H7 (cell line): ENCODE measurements at places on chromosomes 13 and 19.

GRCh38 chr13:106104281-106104901 lies 431.1 kb downstream of the EFNB2 start:
- DNase-seq = no peak

DNA sequence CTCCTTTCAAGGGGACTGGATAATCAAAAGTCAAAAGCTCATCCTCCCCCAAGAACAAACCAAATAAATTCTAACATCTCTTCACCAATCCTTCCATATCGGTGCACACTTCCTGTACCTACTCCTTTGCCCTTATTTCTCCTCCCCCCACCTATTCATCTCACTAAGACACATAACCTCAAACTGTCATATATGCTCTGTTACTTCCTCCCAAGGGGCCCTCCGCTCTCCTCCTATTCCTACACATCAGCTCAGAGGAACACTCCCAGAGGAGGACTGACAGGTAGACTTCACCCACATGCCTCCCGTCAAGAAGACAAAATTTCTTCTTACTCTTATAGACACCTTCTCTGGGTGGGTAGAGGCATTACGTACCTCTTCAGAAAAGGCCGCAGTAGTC lies 48.1 kb downstream of the ZNF93 start:
- no peak for DNase-seq

GRCh38 chr13:21031594-21032275 lies 29.7 kb downstream of the LATS2 start:
- DNase-seq = no peak

DNA sequence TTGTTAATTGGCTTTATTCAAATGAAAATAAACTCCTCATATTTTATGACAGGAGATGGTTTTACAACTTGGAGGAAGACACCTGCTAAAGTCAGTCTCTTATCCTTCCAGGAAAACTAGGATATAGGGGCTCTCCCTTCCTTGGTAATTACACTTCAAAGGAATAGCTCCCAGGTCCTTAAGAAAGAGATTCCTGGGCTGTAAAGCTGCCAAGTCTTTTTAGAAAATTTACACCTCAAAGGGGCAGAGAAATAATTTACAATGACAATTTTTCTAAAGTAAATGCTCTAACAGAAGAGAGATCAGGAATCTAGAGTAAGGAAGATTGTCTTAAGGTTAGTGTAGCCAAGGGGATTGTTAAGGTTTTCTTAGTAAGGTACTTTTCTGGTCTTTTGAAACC lies 1359.0 kb downstream of the OLFM4 start:
- peak; percentile 24 for DNase-seq

GRCh38 chr13:27679896-27680295 lies 58.2 kb downstream of the POLR1D start:
- DNase-seq = no peak
